CD8-positive, alpha-beta T cell (primary cell): ENCODE measurements at places on chromosomes 6 and 20.

- no peak for DNase-seq
These were observed 136.3 kb upstream of the PHACTR1 start for GRCh38 chr6:12580290-12580689.

DNA sequence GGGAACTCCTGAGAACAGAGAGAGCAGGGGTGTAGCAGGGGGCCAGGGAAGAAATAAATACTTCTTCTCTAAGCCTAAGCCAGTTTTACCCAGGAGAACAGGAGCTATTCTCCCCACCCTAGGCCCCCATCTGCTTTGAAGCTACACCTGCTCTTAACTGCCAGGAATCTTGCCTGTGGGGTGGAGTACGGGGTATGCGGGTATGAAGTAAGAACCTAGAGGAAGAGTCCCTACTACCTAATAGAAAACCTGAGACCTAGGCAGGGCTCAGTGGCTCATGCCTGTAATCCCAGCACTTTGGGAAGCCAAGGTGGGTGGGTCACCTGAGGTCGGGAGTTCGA lies 1.5 kb downstream of the SLC29A1 start:
- no peak for DNase-seq

DNA sequence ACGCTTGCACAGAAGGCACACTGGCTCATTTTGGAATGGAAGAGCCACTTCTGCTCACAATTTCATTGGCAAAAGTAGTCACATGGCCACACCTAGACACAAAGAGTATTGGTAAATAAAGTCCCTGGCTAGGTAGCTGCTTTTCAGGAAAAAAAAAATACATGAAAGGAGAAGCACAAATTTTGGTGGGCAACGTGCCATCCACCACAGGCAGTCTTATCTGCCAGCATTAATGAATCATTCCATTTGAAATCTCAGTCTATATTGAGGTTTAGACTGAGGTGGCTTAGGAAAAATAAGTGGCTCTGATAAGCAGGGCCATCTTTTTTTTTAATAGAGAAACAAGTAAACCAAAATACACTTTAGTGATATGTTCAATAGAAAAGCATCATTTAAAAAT lies 44.3 kb downstream of the ADGRB3 start:
- DNase-seq = no peak

- DNase-seq = no peak
These were observed 135.3 kb upstream of the EEF1E1 start for GRCh38 chr6:8237668-8238067.

DNA sequence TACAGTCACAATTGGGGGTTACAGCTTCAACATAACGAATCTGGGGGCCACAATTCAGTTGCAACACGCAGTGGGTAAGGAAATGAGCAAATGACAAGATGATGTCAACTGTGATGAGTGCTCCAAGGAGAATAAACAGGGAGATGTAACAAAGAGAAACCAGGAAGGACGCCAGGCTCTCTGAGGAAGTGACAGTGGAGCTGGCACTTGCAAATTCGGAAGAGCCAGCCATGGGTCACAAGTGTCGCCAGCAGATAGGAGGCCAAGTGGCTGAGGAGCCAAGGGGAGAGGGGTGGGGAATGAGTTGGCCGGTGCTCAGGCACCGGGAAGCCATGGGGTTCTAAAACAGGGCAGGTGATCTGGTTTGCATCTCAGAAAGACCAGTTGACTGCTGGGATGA lies 136.4 kb downstream of the EYA2 start:
- no peak for DNase-seq
